RWPE2 (cell line): ENCODE measurements at places on chromosomes 12 and 14.
A peak's percentile ranks its signal among the peaks of the same experiment; 100 is the strongest.

GRCh38 chr12:24778486-24779304 lies 170.2 kb downstream of the BCAT1 start:
- no peak overlapping the region for H3K27ac ChIP-seq
- H3K4me3 ChIP-seq = no peak overlapping the region
- H3K4me1 ChIP-seq = no peaks in the 10 kb centered on the region
- DNase-seq = no peak

DNA sequence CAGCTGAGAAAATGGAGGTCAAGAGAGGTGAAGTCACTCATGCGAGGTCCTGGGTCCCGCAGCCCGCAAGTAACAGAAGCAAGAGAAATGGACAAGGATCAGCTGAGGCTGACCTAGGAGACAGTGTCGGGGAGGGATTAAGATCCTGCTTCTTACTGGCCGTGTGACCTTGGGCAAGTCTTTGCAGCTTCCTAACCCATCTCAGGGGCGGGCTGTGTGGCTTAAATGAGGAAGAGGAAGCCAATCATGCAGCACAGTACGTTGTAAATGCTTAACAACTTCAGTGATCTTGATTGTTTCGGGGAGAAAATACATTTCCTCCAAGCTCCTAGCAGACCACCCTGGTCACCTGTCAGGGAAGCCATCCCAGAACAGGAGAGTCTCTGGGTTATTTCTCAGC lies 7.1 kb upstream of the PGF start:
- no peak for DNase-seq
- no peaks in the 10 kb centered on the region for H3K36me3 ChIP-seq
- H3K4me3 ChIP-seq = no peak overlapping the region
- peaks cover 40% of the 10 kb centered on the region for H3K4me1 ChIP-seq
- no peaks in the 10 kb centered on the region for H3K27me3 ChIP-seq
- H3K27ac ChIP-seq = no peak overlapping the region

DNA sequence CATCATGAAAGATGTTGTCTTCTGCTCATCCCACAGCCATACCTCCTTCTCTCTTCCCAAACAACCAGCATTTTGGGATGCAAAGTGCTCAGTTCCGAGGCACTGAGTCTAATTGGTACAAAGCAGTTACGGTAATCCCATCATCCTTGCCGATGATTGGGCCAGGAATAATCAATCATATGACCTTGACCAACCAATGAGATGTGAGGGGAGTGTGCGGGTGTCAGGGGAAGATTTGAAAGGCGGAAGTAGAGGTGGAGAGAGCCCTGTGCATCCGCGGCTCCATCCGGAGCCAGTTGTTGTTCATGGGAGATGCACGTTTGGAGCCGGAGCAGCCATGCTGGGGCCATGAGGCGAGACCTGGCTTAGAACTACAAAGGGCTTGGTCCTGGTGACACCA lies 67.3 kb downstream of the SYNE3 start:
- no peaks in the 10 kb centered on the region for H3K4me1 ChIP-seq
- no peak for DNase-seq
- H3K36me3 ChIP-seq = peaks cover 10% of the 10 kb centered on the region
- no peak overlapping the region for H3K4me3 ChIP-seq

- H3K4me3 ChIP-seq = no peak overlapping the region
- no peaks in the 10 kb centered on the region for H3K36me3 ChIP-seq
- H3K27ac ChIP-seq = no peak overlapping the region
- H3K27me3 ChIP-seq = no peaks in the 10 kb centered on the region
These were observed 141.0 kb upstream of the LMNTD1 start for GRCh38 chr12:25694072-25694471.

- peak within 1 kb of the TSS; percentile 86 for H3K4me3 ChIP-seq
- no peak for DNase-seq
- H3K36me3 ChIP-seq = peaks cover 32% of the 10 kb centered on the region
- no peaks in the 10 kb centered on the region for H3K27me3 ChIP-seq
- H3K27ac ChIP-seq = peak within 1 kb of the TSS; percentile 83
These were observed at the start of gene CCDC88C for GRCh38 chr14:91417120-91417982. CCDC88C (minus strand) TSS chr14:91417820; CDS start chr14:91417690, 130 bp downstream.

- no peak overlapping the region for H3K4me3 ChIP-seq
- no peak for DNase-seq
- H3K27me3 ChIP-seq = no peaks in the 10 kb centered on the region
- H3K4me1 ChIP-seq = peaks cover 33% of the 10 kb centered on the region
- peaks cover 32% of the 10 kb centered on the region for H3K36me3 ChIP-seq
These were observed 88.8 kb upstream of the GTF2A1 start for GRCh38 chr14:81309511-81309910.

GRCh38 chr12:11649413-11650285 lies at the start of gene ETV6:
ETV6 (plus strand) TSS chr12:11649674; CDS start chr12:11650128, 454 bp downstream.
- no peaks in the 10 kb centered on the region for H3K27me3 ChIP-seq
- no peaks in the 10 kb centered on the region for H3K36me3 ChIP-seq
- H3K4me1 ChIP-seq = peaks cover 3% of the 10 kb centered on the region
- DNase-seq = no peak

DNA sequence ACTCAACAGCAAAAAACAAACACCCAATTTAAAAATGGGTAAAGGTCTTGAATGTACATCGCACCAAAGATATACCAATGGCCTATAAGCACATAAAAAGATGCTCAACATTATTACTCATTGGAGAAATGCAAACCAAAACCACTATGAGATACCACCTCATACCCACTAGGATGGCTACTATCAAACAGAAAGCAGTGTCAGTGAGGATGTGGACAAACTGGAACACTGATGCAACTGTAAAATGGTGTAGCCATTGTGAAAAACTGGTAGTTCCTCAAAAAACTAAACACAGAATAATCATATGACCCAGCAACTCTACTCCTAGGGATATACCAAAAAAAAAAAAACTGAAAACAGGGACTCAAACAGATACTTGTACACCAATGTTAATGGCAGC lies 49.3 kb downstream of the CDK17 start:
- H3K27ac ChIP-seq = no peak overlapping the region
- H3K36me3 ChIP-seq = peaks cover 9% of the 10 kb centered on the region
- no peaks in the 10 kb centered on the region for H3K27me3 ChIP-seq
- peaks cover 7% of the 10 kb centered on the region for H3K4me1 ChIP-seq

DNA sequence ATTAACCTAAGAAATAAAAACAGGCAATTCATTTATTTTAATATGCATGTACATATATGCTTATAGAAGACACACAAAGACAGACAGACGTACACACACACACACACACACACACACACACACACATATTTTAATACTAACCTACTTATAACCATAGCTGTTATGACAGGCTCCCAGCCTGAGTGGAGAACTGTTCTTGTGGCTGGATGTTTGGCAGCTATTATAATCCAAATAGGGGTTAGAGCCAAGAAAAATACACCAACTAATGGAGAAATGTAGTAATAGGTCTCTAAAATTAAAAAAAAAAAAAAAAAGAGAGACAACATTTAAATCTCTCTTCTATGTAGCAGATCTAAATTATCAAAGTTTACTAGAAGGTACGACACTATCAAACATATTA lies 91.8 kb downstream of the SLC41A2 start:
- no peak overlapping the region for H3K4me3 ChIP-seq
- no peaks in the 10 kb centered on the region for H3K27me3 ChIP-seq
- H3K4me1 ChIP-seq = peaks cover 3% of the 10 kb centered on the region
- H3K27ac ChIP-seq = no peak overlapping the region
- no peaks in the 10 kb centered on the region for H3K36me3 ChIP-seq
- DNase-seq = no peak

- DNase-seq = no peak
- no peaks in the 10 kb centered on the region for H3K36me3 ChIP-seq
- H3K4me3 ChIP-seq = no peak overlapping the region
- no peaks in the 10 kb centered on the region for H3K27me3 ChIP-seq
- peaks cover 24% of the 10 kb centered on the region for H3K4me1 ChIP-seq
These were observed 27.1 kb downstream of the VWF start for GRCh38 chr12:6097411-6097810.

GRCh38 chr14:99545586-99545985 lies 58.4 kb downstream of the CCDC85C start:
- H3K4me3 ChIP-seq = no peak overlapping the region
- H3K36me3 ChIP-seq = no peaks in the 10 kb centered on the region
- H3K27ac ChIP-seq = no peak overlapping the region
- no peaks in the 10 kb centered on the region for H3K27me3 ChIP-seq

GRCh38 chr14:88614218-88614907 lies 51.5 kb downstream of the ZC3H14 start:
- no peaks in the 10 kb centered on the region for H3K27me3 ChIP-seq
- peaks cover 57% of the 10 kb centered on the region for H3K4me1 ChIP-seq
- DNase-seq = no peak
- no peak overlapping the region for H3K4me3 ChIP-seq
- peaks cover 42% of the 10 kb centered on the region for H3K36me3 ChIP-seq
- H3K27ac ChIP-seq = peak overlapping the region; percentile 88

DNA sequence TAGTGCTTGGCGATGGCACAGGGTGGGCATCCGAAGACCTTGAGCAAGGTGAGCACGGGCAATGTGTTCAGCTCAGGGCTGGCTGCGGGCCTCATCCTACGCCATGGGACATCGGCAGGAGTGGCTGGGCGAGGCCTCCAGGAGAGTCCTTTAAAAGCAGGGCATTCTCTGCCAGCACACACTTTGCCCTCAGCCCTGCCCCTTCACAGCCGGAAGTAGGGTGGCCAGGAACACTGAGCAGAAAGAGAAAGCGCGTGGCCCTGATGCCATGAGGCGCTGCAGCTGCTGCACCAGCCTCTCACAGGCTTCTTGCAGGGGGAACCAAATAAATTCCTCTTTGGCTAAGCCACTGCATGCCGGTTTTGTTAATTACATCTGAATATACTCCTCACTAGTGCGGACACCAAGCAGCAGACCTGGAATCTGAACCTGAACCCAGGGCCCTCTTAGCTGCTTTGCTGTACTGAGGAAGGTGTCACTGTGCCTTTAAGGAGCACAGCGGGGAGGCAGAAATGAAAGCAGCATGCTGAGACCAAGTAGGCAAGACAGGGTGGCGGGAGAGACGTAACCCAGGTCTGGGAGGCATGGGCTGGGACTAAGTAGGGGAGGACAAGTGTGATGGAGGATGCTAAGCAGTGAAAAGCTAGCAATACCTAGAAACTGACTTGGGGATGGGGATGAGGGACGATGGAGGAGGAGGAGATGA lies 155.2 kb downstream of the TTC7B start:
- no peak overlapping the region for H3K4me3 ChIP-seq
- no peaks in the 10 kb centered on the region for H3K27me3 ChIP-seq
- H3K36me3 ChIP-seq = 0 out of 2 replicates have a peak, but pooled peaks cover 5% of the 10 kb centered on the region
- no peak overlapping the region for H3K27ac ChIP-seq
- no peak for DNase-seq

DNA sequence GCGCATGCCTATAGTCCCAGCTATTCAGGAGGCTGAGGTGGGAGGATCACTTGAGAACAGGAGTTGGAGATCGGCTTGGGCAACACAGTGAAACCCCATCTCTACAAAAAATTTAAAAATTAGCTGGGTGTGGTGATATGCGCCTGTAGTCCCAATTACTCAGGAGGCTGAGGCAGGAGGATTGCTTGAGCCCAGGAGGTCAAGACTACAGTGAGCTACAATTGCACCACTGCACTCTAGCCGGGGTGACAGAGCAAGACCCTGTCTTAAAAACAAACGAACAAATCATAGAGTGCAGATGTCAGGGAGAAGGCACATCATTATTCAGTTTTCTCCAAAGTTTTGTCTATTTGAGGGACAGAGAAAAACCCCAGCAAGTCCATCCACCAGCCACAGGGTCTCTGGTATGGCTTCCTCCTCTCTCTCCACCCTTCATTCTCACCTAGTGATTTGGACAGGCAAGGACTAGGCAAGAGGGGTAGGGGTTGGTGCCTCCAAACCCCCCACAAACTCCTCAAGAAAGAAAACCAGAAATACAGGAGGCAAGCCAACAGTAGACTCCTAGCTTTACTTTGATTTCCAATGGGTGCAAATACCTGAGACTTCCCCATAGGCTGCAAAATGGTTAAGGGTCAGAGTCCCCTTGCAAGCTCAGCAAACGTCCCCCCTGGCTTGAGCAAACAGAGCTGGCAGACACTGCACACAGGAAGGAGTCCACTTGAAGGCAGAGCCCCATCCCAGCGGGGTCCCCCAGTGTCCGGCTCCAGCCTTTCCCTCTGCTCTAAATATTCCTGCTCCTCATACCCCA lies 26.5 kb upstream of the RPLP0 start:
- DNase-seq = no peak

DNA sequence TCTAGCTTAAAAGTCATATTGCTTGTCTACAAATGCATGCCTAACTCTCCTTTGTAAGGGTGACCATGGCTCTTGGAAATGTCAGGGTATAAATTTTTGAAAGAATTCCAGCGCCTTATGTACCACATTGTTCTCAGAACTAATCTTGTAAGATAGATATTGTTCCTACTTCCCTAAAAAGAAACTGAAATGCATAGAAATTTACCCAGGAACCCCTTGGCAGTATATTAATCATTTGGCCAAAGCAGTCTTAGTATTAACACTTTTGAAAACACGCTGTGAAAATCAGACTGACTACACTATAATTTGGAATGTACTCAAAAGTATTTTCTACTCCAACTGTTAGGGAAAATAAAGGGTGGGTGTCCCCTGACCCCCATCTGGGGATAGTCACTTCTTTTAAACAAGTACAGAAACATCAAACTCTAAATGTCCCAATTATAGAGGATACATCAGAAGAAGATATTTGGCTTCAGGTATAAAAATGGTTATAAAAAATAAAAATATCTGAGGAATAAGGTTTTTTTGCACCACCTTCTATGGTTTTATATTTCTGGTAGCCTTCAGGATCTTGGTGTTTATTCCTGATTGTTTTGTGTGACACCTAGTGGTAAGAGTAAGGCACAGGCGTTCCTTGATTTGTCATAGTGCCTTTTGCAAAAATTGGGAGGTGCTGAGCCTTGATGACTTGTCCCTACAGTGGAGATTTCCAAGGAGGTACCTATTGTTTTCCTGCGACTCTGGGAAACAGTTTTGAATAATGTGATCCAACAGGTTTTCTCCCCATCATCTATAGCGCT lies 2.2 kb upstream of the NFKBIA start:
- H3K27ac ChIP-seq = peak overlapping the region; percentile 93
- peaks cover 20% of the 10 kb centered on the region for H3K36me3 ChIP-seq
- peaks cover 33% of the 10 kb centered on the region for H3K4me1 ChIP-seq
- no peak overlapping the region for H3K4me3 ChIP-seq

GRCh38 chr12:70507442-70507841 lies 129.8 kb downstream of the PTPRB start:
- DNase-seq = no peak
- H3K4me1 ChIP-seq = no peaks in the 10 kb centered on the region
- H3K27ac ChIP-seq = no peak overlapping the region
- no peak overlapping the region for H3K4me3 ChIP-seq
- H3K36me3 ChIP-seq = no peaks in the 10 kb centered on the region

DNA sequence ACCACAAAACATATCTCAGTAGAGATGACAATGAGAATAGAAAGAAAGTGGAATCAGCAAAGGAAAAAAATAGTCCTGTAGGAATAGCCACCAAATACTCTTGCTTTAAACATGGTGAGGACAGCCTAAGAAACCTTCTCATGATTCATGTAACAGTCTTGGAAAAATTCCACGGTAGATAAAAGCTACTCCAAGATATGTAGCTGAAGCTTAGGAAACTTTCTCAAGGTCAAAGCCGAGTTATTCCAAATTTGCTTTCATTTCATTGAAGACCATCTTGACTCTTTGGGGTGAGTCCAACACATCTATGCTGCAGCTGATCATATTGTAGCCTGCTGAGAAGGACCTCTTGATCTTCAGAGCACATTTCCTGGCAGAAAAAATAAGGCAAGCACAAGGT lies 157.6 kb downstream of the PAH start:
- no peaks in the 10 kb centered on the region for H3K27me3 ChIP-seq
- H3K27ac ChIP-seq = no peak overlapping the region
- DNase-seq = no peak
- no peak overlapping the region for H3K4me3 ChIP-seq
- no peaks in the 10 kb centered on the region for H3K36me3 ChIP-seq
